ENCODE measurements at places on chromosomes 4 and X.

- DNase-seq: no peak
These were observed 40.4 kb upstream of the INTS6L start for GRCh38 chrX:135480076-135480475.

- DNase-seq: no peak
These were observed 14.6 kb downstream of the SMIM20 start for GRCh38 chr4:25928379-25929297.

DNA sequence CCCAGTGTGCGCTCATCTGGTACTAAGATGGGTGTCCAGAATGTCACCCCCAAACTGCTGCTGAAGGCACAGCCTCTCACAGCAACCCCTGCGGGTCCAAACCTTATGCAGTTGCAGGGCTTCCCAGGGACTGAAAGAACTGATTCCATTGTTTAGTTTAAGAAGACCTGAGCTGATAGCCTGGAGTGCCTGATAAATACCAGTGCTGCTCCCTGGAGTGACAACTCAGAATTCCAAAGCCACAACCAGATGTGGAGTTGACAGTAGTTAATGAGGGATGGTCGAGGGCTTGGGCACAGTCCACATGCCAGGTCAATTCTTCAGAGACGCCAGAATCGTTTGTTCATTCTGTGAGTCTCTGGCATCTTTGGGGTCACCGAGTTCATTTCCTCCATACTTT lies 71.2 kb downstream of the LNX1 start:
- DNase-seq: no peak

DNA sequence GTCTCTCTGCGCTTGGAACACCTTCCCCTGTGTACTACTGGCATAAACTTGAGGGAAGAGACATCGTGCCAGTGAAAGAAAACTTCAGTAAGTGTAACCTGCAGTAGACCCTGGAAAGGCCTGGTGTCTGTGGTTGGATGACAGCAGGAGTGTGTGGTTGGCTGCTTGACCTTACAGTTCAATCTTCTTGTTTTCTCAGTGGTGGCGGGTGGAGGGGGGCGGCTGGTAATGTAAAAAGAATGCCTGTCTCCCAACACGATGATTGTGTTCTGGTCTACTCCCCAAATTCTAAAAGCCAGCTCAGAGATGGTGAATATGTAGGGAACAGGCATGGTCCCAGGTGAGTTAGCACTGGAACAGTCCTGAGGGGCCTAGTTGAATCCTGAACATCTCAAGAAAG lies 18.6 kb downstream of the PSMD10 start:
- no peak for DNase-seq

GRCh38 chrX:17621566-17622270 lies 115.6 kb upstream of the SCML1 start:
- DNase-seq: no peak

DNA sequence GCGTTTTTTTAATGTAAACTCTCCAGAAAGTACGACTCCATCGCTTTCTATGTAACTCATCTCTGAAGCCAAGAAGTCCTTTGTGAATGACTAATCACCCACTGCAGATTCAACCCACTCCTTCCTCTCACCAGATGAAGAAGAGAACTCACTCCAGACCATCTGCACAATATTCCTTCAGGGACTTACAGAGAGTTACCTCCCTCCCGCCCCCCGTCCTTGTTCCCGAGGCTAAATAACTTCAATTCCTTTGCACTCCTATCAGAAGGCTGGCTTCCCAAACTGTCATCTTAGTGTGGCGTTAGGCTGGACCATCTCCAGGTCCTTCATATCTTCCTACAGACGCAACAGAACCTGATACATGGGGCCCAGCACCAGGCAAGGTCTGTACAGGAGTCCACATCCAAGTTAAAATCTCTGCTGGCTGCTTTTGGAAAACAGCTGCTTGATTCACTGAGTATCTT lies 82.4 kb downstream of the AFAP1 start:
- DNase-seq: no peak

- DNase-seq: no peak
These were observed 35.2 kb downstream of the RNF175 start for GRCh38 chr4:153724606-153725005.

Data from caudate nucleus (tissue), 63 donors.